ENCODE measurements at places on chromosomes 7 and 10.

DNA sequence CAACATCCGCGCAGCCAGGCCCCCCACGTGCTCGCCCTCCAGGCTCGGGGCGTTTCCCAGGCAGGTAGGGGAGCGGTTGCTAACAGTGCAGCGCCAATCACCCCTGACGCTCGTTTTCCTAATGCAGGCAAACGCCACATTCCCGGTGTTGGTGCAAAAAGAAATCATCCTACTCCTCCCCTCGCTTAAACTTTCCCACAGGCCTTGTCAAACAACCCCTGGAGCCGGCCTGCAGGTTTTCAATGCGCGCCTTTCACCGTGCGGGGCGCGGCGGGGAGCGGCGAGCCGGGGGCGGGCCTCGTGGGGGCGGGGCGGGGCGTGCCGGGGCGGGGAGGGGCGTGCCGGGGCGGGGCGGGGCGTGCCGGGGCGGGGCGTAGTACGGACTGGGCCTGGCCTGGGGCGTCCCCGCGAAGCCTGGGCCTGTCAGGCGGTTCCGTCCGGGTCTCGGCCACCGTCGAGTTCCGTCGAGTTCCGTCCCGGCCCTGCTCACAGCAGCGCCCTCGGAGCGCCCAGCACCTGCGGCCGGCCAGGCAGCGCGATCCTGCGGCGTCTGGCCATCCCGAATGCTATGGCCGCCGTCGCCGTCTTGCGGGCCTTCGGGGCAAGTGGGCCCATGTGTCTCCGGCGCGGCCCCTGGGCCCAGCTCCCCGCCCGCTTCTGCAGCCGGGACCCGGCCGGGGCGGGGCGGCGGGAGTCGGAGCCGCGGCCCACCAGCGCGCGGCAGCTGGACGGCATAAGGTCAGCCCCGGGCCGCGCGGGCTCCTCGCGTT, at the start of gene ECHDC3:
Gene ECHDC3 (plus strand): TSS at position 374 of the 770 bp plus-strand sequence. CDS start 195 bp downstream, at position 569.
- peak; percentile 94 for ATAC-seq

- ATAC-seq: no peak
Measured at GRCh38 chr7:146764458-146764857, 647.9 kb downstream of the CNTNAP2 start.

DNA sequence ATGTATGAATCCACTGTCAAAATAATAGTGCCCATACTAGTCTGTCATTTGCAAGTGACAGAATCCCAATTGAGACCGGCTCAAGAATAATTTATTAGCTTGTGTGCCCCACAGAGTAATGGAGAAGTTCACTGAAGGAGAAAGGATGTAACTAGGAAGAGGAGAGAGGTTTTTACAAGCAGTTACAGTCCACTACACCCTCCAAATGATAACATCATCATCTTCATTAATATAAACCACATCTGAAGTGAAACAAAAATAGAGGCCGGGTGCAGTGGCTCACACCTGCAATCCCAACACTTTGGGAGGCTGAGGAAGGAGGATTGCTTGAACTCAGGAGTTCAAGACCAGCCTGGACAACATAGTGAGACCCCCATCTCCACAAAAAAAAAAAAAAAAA, 226.8 kb downstream of the SKIDA1 start:
- no peak for ATAC-seq

GRCh38 chr7:5452470-5452899, 28.9 kb upstream of the TNRC18 start:
- ATAC-seq: no peak

DNA sequence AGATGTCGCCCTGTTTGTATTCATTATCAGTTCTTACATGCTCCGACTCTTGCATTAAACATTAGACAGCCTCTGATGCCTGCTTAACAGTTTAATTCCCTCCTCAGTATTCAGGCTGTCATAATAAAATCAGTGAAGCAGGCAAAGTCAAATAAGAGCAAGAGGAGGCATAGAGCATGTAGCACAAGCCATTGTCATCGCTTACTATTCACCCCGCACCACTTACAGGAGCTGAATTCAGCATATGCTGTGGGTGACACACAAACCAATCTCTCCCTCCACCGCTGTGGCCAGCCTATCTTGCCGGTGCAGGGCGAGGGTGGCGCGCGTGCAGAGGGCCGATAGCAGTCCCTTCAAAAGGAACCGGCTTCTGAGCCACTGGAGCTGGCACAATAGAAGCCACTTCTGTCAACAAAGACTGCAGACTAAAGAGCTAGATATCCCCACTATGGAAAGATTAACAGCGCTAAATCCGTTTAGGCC, 433.2 kb upstream of the MGMT start:
- ATAC-seq: no peak

GRCh38 chr10:55141892-55142291, 340.9 kb upstream of the PCDH15 start:
- no peak for ATAC-seq

GRCh38 chr7:117210908-117211307, 112.0 kb downstream of the WNT2 start:
- ATAC-seq: no peak

DNA sequence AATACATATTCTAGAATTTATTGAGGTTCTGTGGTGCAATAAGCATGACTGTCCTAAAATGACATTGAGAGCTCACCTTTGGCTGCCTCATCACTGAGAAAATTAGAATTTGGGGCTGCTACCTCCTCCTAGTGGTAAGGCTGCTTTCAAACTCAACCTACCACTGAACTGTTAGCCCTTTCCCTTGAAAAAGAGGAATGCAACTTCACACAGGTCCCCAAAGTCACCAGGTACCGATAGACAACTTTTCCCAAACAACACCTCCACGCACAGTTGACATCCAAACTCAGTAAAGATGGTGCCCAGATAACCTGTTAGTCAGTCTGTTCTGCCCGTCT, 75.9 kb upstream of the SCIN start:
- no peak for ATAC-seq

GRCh38 chr10:71401056-71401455, 4.3 kb downstream of the CDH23 start:
- no peak for ATAC-seq

DNA sequence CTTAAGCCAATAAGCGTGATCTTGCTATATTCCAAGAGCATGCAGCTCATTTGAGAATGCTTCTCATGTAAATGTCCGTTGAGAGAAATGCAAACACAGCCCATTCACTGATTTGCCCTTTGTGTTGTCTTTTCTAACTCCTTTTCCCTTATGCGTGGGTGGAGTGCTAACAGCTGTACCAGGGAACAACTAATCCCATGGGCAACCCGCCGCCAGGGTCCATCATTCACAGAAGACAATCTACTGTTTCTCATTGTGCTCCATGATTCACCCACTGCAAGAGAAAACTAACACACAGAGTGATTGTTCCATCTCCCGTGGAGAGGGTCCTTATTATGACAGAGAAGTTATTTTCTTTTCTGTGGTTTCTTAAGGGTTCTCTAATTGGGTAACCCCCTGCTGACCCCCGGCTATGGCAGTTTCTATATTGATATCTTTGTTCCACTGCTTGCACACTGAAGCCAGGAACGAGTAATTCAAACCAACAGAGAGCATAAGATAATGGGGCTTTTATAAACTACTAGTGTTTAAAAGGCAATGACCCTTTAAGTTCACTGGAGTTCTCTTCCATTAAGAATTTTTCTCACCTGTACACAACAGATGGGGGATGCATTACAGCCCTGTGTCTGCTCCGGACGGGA, 298.7 kb downstream of the BAMBI start:
- ATAC-seq: no peak

DNA sequence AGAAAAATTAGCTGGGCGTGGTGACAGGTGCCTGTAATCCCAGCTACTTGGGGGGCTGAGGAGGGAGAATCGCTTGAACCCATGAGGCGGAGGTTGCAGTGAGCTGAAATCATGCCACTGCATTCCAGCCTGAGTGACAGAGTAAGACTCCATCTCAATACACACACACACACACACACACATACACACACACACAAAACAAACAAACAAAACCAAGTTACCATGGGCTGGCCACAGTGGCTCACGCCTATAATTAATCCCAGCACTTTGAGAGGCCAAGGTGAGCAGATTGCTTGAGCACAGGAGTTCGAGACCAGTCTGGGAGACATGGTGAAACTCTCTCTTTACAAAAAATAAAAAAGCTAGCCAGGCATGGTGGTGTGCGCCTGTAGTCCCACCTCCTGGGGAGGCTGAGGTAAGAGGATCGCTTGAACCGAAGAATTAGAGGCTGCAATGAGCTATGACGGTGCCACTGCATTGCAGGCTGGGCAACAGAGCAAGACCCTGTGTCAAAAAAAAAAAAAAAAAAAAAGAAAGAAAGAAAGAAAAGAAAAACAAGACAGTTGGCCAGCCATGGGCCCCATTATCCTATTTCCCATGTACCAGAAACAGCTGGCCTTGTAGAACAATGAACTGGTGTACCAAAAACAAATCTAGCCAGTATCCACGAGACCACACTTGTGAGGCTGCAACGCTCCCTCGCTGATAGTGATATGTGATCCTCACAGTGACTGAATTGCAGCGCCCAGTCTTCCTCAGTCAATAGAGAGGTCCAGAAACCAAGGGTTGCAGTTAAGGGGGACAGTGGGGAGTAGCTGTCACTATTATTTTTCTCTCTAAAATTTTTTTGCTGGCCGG, 6.6 kb upstream of the AGFG2 start:
- no peak for ATAC-seq

DNA sequence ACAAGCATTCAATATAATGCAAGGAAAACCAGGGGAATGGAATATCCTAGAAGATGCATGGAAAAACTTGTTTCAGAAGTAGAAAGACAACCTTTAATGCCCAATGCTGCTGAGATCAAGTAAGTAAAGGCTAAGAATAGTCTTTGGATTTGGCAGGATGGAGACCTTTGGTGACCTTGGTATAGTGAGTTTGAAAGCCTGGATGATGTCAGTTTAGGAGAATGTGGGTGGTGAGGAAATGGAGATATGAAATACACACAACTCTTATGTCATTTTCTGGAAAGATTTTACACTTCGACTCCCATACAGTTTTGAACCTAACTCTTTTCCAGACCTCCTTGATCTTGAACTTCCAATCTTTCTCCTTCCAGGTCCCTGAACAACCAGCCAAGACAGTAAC, 185.7 kb downstream of the TFEC start:
- no peak for ATAC-seq

GRCh38 chr10:64196638-64197315, 675.6 kb downstream of the REEP3 start:
- no peak for ATAC-seq

DNA sequence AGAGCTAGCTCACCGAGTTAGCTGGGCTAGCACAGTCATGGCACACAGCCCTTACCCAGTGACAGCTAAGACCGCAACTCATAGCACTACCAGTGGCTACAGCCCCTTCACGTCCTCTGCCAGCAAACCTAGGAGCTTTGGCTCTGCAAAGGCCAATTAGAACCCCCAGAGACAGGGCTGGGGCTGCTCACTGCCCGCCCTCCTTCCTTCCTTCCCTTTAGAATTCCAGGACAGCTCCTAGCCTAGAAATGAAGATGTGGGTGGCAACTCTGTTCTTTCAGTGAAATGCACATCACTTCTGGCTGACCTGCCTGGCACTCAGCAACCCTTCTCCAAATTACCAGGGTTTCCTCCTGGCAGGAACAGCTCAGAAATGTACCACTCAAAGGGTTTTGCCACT, 99.9 kb downstream of the FAM53B start:
- ATAC-seq: no peak

DNA sequence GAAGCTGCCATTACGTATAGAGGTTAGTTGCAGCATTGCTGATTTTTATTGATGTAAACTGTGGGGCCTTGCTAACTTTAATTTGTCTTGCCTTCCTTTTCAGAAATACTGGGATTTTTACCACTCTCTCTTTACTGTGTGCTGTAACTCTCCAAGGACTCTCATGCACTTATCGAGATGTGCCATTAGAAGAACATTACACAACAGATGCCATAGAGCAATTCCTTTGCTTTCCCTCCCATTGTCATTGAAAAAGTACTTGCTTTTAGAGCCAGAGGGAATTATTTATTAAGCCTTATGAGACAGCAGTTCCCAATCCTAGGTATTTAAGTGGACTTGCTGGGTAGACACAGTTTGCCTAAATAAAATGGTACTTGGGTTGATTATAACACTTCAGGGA, 51.7 kb downstream of the ASB4 start:
- no peak for ATAC-seq

- ATAC-seq: no peak
Measured at GRCh38 chr10:126199221-126199998, 188.9 kb downstream of the ADAM12 start.

- ATAC-seq: no peak
Measured at GRCh38 chr10:58044072-58044471, 223.6 kb downstream of the IPMK start.

- ATAC-seq: no peak
Measured at GRCh38 chr7:139845443-139845805, 16.4 kb downstream of the TBXAS1 start.

- ATAC-seq: no peak
Measured at GRCh38 chr7:34160261-34160752, 255.0 kb downstream of the BMPER start.

Data from activated T-helper 17 cell treated with anti-CD3 and anti-CD28 coated beads, Interleukin-2, amount 50 U/mL, for 72 hours (primary cell).